Gastrocnemius medialis (tissue), 4 donors: ENCODE measurements at places on chromosomes 3 and 15. TPM values are rescaled to one million over a fixed set of nuclear protein-coding genes. Genes with fewer than 3 reads are reported as not detected.

DNA sequence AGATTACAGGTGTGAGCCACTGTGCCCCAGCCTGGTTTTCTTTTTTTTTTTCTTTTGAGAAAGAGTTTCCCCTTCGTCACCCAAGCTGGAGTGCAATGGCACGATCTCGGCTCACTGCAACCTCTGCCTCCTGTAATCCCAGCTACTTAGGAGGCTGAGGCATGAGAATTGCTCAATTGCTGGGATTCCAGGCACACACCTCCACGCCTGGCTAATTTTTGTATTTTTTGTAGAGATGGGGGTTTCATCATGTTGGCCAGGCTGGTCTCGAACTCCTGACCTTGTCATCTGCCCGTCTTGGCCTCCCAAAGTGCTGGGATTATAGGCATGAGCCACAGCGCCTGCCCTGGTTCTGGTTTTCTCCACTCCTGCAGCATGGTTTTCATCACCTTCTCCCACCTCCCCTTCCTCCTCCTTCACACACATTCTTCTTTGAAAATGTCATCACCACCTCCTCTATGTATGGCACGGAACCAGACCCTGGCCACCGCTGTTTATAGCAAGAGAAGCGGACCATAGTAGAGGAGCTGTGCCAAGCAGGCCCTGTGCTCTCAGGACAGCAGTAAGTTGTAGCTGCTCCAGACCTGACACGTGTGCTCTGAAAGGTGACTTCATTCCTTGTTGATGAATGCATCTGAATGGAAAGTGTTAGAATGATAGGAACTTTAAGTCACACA, 14.6 kb upstream of the AHSG start:
- DNase-seq: no peak

Gene ARGFX
- total RNA-seq: not detected

- no peak for DNase-seq
These were observed 88.0 kb downstream of the PEX5L start for GRCh38 chr3:179948740-179949139.

- no peak for DNase-seq
These were observed 16.0 kb downstream of the STARD9 start for GRCh38 chr15:42591238-42591934.

Gene PBRM1
- 45.2 TPM for total RNA-seq

- peak; percentile 35 for DNase-seq
These were observed 20.6 kb downstream of the COL8A1 start for GRCh38 chr3:99659032-99659431.

DNA sequence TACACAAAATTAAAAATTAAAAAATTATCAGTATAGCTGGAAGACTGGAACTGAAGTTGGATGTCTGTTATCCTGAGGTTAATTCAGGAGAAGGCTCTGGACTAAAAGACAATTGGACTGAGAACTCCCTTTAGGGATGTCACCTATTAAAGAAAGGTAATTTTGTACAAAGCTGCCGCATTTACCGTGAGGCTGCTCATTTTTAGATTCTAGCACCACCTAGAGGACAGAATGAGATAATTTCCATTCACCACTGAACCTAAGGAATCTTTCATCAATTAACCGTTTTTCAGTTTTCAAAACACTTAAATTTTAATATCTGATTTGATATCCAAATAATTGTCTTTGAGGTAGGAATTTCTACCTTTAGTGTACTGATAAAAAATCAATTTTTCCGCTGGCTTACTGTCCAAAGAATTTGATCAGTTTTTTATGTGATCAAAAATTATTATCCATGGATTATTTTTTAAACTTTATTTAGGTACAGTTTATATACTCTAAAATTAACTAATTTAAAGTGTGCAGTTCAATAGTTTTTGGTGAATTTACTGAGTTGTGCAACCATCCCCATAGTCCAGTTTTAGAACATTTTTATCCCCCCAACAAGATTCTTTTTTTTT, 106.7 kb upstream of the TNIK start:
- DNase-seq: no peak

DNA sequence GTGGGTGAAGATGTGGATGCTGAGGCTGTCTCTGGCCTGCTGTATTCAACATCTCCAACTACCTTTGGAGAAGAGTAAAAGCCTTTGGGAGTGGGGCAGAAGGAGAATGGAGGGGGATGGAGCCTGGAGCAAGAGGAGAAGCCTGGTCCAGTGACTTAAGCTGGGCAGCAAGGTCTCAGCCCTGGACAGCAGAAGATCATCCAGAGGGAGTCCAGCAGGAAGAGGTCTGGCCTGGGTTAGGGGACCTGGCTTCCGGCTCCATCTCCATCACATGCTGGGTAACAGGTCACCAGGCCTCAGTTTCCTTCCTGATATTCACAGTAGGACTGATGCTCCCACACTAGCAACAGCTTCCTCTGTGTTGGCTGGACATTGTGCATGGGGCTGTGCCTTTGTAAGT, 3.8 kb upstream of the ISL2 start:
- DNase-seq: no peak
